ENCODE measurements at places on chromosomes 5 and 9. TPM values are rescaled to one million over a fixed set of nuclear protein-coding genes. Genes with fewer than 3 reads are reported as not detected.

The PDE6A gene
- 0.39 TPM for total RNA-seq

DNA sequence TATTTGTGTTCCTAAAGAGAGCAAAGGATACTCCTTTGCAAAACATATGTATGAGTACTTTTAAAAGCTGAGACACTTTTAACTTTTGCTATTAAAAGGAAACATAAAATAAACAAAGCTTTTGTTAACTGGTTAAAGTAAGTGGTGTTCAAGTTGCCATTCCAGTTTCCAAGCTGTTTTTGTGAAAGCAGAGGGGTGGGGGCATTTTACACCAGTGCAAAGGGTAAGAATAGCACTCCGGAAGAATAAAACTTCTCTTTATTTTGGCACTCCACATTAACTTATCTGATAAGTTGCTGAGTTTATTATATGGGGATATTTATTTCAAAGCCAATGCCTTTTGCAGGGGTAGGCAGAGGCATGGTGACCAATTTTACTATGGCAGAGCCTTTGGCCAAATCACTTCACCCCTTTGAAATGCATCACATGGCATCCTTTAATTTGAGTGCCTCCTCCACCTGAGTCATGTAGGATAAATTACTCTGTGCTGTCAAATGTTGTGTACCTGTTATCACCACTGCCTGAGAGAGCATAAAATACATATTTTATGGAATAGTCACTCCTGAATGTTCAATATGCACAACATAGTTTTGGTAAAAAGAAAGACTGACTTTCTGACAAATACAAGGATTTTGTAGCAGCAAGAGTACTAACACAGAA, 62.9 kb downstream of the MLLT3 start:
- no peak for DNase-seq

DNA sequence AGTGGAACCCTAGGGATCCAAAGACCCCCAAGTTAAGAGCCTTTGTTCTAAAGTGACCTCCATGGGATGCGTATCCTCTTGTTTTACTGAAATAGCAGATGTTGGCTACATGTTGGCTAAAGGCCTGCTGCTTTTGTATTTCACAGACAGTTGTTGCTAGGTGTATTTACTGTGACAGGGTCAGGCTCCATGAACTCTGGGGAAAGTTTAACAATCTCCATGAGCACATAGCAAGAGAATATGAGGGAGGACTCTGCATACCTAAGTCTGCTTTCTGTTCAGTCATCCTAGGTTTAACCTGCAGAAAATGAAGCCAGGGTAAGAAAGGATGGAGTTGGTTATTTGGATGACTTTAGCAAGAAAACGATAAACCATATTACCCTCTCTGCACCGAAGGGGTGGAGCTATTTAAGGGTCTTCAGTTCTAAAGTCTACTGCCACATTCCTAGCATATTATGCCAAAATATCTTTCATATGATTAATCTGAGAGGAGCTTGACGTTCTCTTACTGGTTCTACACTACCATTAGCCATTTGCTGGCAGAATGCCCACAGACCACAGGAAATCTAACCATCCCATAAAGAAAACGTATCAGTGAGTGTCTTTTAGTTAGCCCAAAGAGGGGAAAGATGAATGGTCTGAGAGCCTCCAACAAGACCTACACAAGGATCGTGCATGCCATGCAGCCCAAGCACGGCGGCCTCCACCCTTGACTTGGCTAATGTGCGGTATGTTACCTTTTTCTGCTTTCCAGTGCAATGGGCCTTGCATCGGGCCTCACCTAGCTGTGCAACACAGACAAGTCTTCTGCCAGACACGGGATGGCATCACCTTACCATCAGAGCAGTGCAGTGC, 127.8 kb downstream of the SAXO1 start:
- no peak for DNase-seq

The SHISAL2B gene
- not detected for total RNA-seq

The BOD1 gene
- 70.9 TPM for total RNA-seq

All from A673 (cell line).